SJCRH30 (cell line): ENCODE measurements at places on chromosomes 5 and 9.

DNA sequence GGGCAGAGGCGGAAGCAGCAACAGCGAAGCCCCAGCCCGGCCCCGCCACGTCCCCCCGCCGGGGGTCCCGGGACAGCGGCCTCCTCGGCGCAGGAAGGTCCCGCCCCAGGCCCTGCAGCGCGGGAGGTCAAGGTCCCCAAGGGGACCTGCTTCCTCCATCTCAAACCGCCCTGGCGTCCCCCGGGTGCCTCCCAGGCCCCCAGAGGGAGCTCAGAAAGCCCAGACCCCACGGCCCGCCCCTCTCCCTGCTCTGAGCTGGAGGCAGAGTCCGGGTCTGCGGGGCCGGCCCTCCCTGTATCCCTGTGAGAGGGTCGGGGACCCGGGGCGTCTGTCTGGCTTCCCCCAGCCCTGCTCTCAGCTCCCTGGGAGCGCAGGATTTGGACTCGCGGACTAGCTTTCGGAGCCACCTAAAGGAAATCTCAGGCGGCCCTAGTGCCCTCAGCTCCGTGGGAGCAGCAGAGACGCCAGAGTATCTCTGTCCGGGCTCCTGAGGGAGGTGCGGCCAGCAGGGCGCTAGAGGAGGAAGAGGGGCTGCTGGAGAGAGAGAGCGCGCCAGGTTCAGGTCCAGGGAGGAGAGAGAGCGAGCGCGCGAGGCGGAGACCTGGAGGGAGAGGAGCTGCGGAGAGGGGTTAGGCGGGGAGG lies 30.7 kb downstream of the EXOC3 start:
- no peak for DNase-seq

DNA sequence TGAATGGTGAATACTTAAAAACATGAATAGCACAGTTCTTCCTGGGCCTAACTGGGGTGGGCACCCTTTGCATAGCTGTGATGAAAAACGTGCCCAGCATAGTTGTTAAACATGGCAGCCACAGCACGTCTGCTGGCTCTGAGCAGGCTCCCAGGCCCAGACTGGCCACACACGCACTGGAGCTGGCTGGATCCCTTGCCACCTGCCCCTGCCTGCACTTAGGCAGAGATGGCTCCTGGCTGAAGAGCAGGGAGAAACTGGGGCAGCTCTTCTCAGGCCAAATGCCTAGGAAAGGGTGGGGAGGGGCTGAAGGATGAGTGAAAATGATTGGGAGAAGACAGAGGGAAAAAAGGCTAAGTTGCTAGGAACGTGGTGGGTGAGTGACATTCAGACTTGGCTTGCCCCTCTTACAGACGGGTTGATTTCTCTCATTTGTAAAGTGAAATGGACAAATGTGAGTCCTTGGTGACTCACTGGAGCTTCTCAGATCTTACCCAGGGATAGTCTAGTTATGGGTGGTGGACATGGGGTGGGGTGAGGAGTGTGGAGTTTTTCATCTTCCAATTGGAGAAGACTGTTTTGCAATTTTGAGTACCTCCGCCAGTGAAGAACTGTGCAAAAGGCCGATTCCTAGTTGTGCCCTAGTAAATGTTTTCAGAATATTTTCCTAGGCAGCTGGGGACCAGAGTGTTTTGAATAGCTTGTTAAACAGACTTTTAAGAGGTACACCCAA lies 42.4 kb downstream of the TRIO start:
- no peak for DNase-seq

DNA sequence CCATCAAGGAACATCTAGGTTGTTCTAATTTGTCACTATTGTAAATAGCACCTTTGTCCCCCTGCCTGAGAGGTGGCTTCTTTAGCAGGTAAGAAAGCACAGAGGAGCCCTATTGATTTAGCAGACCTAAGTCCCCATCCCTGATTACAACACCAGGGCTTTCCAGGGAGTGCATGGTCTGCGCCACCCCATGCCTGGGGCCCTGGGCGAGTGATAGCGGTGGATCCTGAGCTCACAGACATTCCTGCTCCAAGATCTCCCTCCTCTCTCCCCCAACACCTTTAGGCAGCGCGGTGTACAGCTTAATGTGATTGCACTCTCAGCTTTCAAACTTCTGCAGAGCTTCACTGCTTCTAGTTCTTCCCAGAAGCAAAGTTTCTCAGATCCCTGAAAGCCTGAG lies 67.4 kb upstream of the WWC1 start:
- no peak for DNase-seq

DNA sequence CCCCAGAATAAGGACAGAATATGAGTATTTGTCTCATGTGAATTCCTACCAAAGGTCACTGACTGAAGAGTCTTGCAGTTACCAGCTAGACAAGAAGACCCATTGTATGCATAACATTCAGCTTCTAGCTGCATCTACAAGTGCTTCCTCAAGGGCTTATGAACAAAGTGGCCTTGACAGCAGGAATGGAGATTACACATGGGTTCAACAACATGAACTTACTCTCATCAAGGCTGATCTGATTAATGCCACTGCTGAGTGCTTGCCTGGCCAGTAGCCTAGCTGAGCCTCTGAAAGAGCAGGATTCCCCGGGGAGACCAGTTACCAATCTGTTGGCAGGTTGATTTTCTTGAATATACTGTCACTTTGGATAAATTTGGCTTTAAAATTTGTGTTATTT lies 76.7 kb upstream of the CHD1 start:
- DNase-seq, result no peak

- no peak for DNase-seq
Measured at GRCh38 chr5:53381-54174, 38.4 kb upstream of the PLEKHG4B start.

- no peak for DNase-seq
Measured at GRCh38 chr9:95215336-95215898, 102.1 kb downstream of the FANCC start.

DNA sequence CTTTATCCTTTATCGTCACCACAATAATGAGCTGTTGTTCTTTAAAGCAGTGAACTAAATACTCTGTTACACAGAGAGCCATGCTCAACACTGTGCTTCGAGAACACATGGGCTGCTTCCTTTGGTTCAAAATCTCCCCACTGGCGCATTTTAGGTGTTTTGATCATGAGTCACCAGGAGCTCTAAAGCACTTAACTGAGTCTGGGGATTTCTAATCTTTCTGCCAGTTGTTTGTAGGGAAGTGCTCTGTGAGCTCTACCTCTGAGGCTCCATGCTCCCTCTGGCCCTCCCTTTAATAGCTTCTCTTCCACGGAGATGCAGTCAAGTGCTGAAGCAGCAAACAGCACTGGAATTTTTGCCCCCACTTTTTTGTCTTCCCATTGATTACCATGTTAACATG lies 17.0 kb downstream of the ERAP2 start:
- DNase-seq, result peak; percentile 35

DNA sequence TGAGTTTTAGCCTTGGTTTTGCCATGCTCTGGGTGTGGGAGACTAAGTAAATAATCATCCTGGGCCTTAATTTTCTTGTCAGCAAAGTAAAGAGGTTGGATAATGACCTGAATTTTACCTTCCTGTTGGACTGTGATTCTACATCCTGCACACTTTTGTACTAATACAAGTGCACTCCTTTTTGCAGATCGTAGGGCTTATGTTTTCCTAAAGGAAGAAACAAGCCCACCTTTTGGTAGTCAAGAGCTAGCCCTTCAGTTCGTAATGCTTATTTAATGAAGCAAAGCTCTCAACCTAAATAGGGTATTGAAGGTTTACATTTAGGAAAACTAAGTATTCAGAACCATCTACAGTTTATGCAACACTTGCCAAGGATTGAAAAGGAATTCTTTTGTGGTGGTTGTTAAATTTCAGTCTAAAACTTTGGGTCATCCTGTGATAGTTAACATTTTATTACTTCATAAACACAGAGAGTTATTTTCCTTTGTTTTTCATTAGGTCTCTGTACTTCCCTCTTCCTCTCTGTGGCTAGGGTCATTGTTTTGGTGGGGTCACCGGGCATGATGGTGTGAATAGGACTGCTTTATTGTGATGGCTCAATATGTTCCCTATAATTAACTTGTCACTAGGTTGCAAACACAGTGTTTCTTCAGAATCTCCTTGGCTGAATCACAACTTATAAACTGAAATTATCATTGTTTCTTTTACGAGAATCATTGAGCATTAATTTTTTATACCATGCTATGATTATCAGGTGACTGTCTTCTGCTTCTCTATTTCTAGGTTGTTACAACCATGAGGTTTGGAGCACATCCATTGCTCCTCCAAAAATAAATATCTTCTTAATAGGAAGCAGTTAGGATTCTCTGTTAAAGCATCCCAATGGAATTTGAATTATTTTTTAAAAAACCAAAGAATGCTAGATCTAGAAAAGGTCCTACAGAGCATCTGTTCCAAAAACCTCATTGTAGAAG lies 28.5 kb downstream of the SPINK5 start:
- DNase-seq, result no peak

DNA sequence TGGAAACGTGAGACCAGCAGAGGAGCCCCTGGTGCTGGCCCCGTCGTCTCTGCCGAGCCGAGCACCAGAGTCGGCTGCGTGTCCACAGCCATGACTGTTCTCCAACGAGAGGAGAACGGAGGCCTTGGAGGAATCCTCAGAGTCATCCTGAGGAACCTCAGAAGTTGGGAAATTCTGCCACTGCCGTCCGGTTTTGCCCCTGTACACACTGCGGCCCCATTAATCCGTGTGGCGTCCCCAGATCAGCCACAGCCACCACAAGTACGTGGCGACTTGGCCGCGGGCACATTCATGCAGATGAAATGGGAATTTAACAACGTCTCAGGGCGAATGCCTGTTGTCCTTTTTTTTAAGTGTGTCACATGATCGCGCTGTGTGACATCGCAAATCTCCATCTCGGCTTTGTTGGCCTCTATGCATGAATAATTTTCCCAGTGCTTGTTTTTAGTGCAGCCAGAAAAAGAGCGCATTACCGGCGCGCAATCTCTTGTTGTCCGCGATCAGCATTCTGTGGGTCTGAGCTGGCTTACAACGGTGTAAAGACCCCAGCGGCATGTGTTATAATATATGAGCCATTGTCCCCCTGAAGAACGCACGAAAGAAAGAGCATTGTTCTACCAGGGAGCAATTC lies 323.0 kb upstream of the IRX4 start:
- DNase-seq, result no peak

DNA sequence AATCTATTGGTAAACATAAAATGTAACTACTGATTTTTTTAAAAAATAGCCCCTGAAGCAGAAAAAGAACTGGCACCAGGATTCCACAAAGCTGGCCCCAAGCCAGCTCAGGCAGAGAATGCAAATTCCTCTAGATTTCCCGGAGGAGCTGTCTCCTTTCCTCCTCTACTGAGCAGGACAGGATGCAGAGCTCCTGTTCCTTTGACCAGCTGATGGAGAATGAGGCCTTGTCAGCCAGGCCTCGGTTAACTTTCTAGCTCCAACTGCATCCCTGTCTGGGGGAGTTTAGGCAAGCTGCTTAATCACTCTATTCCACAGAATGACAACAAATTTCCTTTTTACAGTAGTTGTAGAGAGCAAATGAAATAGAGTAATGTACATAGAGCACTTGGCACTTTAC lies 155.5 kb downstream of the GNAQ start:
- peak; percentile 62 for DNase-seq

DNA sequence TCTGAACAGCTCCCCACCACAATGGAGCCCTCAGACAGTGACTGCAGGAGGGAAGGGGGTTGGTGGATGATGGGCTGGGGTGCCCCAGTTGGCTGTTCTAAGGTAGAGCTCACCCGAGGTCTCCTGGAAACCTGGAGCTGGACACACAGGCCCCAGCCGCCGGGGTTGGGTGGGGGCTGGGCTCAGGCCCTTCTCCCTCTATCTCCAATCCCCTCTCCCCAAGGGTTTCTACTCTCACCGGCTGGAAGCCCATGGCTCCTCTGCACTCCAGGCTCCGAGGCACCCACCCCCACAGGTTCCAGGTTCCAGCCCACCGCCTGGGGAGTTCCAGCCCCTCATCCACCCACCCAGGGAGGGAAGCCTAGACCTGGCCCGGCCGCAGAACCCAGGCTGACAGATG lies 766 bp downstream of the NR5A1 start:
- no peak for DNase-seq

- DNase-seq, result peak; percentile 24
Measured at GRCh38 chr5:16480821-16481538, 15.4 kb upstream of the ZNF622 start.

DNA sequence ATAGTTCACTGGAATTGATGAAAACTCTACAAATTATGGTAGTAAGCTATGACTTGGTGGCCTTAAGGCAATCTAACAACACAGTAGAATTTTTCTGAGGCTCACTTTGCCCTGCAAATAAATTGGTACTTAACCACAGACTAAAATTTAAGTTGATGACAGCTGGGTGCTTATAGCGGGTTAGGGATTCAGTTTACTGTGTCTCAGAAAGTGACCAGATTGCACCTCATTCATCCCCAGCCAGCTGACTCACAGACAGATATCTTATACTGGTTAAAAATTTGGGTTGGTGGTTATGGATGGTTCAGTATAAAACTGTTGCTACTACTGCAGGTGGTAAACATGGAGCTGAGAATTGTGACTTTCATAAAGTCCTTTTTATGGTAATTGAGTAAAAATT lies 2.8 kb downstream of the CKS2 start:
- DNase-seq, result peak; percentile 44
